ENCODE measurements at places on chromosomes 6 and 20. TPM values are rescaled to one million over a fixed set of nuclear protein-coding genes. Genes with fewer than 3 reads are reported as not detected.

BCKDHB gene
- total RNA-seq = 6.9 TPM

DNAH8 gene
- total RNA-seq = not detected

COL9A3 gene
- not detected for total RNA-seq

MLN gene
- not detected for total RNA-seq

C20orf144 gene
- 0.05 TPM for total RNA-seq

ZBTB24 gene
- 3.7 TPM for total RNA-seq

GGT7 gene
- total RNA-seq = 0.53 TPM

CFAP206 gene
- 0.20 TPM for total RNA-seq

CDKN1A gene
- total RNA-seq = 299 TPM

Data from mammary microvascular endothelial cell (primary cell).